ENCODE measurements at places on chromosomes 3 and 15.

- no peak for DNase-seq
Observed at GRCh38 chr3:21562243-21562642, 188.8 kb downstream of the ZNF385D start.

DNA sequence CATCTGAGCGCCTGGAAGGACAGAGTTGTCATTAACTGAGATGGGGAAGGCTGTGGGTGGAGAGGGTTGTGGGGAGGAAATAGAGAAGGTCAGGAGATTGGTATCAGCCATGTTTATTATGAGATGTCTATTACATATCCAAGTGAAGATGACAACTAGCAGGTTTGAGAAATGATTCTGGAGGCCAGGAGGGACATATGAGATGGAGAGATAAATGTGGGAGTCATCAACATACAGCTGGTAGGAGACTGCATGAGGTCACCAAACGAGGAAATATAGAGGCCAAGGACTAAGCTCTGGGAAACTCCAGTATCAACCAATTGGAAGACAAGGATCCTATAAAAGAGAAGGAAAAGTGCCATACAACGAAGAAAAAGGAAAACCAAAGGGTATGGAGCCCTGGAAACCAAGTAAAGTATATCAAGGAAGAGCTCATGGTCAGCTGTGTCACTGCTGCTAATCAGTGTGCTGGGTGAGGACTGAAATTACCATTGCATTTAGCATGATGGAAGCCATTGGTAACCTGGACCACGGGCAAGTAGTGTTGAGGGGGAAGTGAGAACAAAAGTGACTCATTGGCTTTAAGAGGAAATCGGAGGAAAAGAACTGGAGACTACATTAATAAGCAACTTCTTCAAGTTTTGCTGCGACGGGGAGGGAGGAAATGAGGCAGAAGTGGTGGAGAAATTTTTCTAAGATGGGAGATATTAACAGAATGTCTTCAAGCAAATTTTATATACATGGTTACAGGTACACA lies 14.0 kb upstream of the UACA start:
- no peak for DNase-seq

DNA sequence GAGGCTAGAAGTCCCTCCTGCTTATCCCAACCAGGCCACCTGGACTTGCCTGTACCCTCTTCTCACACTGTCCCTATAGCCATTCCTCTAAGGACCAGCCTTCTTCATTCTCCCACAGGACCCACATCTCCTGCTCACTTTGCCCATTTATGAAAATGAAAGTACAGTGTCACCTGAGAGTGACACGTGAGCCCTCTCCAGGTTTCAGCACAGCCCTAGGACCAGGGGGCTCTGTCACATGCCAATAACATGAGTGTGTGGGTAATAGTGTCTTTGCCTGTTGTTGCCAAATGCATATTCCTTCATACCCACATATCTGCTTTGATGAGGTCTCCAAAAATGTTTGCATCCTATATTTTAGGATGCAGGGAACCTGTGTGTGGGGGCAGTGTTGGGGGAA lies 42.3 kb upstream of the TNFAIP8L3 start:
- no peak for DNase-seq

DNA sequence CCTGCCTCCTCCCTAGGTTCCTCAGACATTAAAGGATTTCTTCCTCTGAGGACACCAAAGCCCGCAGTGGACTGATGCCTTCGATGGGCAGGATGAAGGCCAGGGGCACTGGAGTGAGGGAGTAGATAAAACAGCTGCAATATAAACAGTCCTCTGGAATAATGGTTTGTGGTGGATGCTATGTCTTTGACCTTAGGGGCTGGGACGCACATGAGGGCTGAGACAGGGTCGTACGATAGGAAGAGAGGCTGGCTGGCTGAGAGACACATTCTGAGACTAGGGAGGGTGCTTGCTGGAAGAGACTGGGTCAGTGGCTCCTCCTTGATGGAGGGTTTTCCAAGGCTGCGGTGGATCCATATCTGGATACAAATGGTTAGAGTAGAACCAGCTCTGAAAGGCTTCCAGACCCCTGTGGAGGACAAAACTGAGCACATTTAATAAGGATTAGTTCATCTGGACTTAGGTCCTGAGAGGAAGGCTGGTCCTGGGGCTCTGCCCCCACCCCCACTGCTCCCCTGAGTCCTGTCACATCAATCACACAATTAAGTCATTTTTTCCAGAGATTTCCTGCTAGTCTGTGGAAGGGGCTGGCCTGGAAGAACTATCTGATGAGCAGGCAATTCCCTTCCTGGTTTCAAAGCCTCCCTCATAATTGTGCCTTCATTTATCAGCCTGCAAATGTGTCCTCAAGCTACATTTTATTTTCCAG lies 15.8 kb downstream of the TBC1D21 start:
- no peak for DNase-seq

GRCh38 chr3:5188419-5189221 lies 1.1 kb downstream of the EDEM1 start:
- peak; percentile 24 for DNase-seq

DNA sequence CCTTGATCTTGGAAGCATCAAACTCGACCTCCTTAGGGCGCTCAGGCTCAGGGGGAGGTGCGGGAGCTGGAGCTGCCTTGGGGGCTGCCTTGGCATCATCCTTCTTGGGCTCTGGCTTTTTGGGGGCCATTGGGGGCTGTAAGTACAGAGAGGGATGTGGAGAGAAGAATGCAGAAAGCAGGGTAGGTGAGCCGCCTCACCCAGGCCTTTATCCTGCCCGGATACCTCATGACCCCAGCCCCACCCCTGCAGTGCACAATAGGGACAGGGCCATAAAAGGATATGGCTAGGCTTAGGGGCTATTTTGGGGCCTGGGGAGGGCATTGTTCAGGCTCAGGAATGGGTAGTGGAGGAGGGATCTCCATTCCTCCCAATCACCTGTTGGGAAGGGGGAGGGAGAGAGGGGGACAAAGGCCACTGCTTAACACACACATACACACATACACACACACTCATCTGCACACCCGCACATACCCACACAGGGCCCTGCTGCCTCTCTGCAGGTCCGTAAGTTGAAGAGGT lies at the start of gene MYL3:
MYL3 (minus strand) TSS at position 184 of the 522 bp plus-strand sequence; CDS start at position 130, 54 bp downstream.
- no peak for DNase-seq

GRCh38 chr3:156416846-156417558 lies 137.9 kb downstream of the SSR3 start:
- no peak for DNase-seq

DNA sequence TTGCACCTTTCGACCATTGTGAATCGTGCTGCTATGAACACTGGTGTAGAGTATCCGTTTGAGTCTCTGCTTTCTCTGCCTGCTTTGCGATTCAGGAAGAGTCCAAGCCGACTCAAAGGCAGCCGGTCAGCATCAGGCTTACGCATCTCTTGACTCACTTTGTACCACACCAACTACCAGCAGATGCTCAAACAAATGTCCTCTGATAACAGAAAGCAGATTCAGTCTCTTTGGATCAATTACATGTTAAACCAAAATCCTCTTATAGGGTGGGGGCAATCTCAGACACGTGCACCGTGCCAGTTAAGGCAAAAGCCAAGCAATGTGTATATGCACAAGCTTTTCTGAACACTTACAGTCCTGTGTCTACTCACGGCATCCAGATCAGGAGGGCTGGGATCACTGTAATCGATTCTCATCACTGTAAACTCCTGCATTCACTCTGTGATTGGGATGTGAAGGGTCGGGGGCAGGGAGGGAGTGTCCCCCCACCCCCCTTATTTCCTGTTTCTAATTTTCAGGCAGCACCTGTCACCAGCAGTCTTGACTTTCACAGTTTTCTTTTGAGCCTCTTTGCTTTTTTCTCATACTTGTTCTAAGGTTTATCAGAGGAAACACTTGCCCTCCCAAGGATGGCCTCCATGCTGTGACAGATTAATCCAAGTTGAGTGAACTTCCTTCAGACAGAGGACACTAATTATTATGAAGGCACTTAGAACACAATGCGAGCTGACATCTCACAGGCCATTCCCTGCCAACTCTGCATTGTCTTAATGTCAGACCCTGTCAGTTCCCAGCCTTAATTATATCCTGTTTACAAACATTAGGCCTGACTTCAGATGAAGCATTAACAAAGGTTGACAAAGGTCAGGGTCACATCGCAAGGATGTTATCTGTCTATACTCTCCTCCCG lies 153.5 kb downstream of the MECOM start:
- DNase-seq, result no peak

GRCh38 chr3:85476891-85477495 lies 518.2 kb downstream of the CADM2 start:
- DNase-seq, result no peak

DNA sequence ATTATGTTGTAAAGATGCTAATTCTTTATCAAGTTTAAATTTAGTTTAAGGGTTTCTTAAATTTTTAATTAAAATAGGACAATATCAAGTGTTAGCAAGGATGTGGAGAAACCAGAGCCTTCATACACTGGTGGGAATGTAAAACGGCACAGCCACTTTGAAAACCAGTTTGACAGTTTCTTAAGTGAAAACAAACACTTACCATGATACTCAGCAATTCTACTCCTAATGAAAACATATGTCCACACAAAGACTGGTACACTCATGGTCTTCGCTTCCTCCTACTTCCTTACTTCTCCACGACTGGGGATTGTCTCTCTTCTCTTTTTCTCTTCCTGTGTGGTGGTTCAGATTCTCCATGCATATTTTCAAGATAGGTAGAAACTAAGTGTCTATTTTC lies 9.2 kb downstream of the SKIC8 start:
- no peak for DNase-seq

DNA sequence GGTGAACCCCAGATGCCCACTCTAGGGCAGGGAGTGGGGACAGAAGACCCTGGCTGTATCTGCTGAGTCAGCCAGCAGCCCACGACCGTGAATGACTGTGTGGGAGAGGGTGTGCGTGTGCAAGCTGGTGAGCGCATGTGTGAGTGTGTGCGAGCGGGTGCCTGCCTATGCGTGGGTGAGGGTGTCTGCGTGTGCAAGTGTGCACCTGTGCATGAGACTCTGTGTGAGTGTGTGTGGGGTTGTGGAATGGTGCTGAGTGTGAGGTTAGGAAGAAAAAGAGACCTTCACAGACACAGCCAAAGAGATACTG lies 149.2 kb downstream of the RAB11A start:
- DNase-seq, result no peak

DNA sequence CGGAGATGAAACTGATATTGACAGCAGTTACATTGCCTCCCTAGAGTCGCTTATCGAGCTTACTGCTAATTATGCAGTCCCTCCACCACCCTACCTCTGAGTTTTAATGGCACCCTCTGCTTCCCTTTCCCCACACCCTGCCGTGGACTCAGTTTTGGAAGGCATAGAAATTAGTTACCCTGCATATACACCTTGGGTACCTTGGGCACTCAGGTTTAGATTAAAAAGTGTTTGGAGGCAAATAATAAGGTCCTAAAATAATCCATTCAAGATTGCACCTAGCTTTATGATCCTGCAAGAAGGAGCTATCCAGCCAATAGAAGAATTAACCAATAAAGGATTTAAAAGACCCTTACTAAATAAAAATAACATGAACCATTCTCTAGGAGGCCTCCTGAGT lies 117.8 kb upstream of the AGBL1 start:
- DNase-seq, result no peak

- DNase-seq, result no peak
Observed at GRCh38 chr3:16932877-16933276, 48.1 kb downstream of the PLCL2 start.

Data from stimulated activated CD8-positive, alpha-beta memory T cell treated with anti-CD3 and anti-CD28 coated beads, Interleukin-12 subunit alpha, Interleukin-12 subunit beta, amount 100 ng/mL, for 4 hours (primary cell).